ENCODE measurements at places on chromosomes 11 and 22.

DNA sequence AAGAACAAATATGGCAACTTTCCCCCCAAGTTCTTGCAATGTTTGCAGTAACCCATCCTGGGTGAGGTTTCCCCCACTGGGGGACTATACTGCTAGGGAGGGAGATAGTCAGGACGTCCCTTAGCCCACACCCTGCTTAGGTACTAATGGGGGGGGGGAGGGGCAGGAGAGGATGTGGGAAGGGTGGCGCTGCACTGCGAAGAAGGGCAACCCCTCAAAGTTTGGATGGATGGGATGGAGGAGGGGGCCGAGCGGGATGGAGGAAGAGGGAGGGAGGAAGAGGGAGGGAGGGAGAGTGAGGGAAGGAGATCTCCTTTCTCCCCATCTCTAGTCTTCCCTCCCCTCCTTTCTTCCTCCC lies 100.6 kb upstream of the HSD17B12 start:
- DNase-seq: no peak

GRCh38 chr22:36833073-36833472 lies 16.2 kb upstream of the PVALB start:
- DNase-seq: no peak

GRCh38 chr11:27233654-27234042 lies 129.4 kb downstream of the CCDC34 start:
- DNase-seq: no peak

DNA sequence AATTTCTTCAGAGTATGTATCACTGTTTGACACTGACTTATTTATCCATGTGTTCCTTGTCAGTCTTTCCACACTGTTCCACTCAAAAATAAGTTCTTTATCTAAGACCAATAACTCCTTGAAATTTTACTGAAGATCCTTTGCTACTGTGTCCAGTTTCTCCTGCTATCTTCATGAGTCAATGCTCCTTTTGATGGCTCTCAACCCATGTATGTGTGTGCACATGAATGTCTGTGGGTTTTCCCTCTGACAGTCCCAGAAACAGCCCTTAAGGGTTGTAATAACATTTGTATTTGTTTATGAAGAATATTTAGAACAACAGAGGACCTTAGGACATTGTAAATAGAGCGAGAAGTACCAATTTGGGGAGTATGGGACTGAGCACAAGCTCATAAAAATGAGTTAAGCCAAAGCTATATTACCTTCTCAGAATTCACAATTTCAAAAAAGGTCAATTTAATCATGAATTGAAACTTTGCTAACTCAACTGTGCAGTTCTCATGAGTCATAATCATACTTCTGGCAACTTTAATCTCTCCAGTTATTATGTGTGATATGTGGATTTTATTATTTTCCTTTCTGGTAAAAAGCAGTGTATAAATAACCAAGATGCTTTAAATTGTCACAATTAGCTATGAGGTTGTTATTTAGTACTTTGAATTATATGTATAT lies 533.6 kb downstream of the CNTN5 start:
- no peak for DNase-seq

GRCh38 chr11:110972640-110973039 lies 260.4 kb upstream of the ARHGAP20 start:
- DNase-seq: no peak

DNA sequence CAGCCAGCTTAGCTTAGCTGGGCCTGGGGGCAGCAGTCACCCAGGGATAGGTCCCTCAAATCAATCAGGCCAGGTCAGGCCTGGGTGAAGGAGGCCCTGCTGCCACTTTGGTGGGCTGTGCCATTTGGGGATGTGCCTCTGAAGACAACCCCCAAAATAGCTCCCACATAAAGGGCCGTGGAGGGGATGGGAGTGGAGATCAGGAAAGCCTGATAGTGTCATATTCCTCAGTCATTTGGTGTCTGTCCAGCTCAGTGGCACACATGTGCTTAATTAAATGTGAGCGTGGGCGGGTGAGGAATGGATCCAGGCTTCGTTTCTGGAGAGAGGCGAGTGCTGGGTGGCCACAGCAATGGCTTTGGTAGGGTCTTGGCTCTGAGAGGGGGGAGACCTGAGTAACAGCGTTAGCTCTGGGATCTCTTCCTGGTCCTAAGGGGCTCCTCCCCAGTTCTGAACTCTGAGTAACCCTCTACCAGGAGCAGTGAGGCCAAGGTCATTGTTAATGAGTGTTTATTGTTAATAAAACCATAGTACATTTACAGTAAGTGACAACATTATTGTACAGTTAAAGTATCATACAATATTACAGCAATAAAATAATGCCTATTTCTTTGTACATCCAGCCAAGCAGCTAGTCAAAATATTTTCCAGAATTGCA lies 45.2 kb downstream of the NAT10 start:
- DNase-seq: no peak

DNA sequence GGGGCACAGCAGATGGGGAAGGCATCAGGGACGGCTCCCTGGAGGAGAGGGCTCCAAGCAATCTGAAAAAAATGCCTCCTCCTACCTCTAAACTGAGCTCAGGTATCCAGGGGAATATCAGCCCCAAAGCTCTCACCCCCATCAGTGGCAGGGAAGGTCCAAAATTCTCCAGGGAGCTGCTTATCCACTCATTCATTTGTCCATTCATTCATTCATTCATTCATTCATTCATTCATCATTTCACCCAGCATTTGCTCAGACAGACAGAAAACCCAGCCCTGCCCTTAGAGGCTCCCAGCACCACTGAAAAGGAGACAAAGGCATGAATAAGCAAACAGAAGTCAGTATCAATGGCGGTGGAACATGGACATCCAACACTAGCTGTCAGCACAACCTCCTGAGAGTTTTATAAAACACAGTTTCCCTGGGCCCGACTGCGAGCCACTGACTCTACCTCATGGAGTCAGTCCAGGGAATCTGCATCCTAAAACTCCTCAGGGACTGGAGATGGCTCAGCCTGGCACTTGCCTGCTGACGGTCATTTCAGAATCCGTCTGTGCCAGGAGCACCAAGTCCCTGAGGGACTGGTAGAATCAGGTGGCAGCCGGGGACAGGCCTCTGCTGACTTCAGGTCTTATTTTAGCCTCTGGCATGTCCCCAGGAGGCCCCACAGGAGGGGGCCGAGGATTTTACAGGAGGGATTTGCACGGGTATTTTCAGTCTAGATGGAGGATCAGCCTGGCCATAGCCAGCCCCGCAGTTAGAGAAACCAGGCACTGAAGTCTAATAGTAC lies 164.6 kb downstream of the MN1 start:
- DNase-seq: no peak

- DNase-seq: no peak
These were observed 38.7 kb downstream of the TMEM45B start for GRCh38 chr11:129854232-129854805.

DNA sequence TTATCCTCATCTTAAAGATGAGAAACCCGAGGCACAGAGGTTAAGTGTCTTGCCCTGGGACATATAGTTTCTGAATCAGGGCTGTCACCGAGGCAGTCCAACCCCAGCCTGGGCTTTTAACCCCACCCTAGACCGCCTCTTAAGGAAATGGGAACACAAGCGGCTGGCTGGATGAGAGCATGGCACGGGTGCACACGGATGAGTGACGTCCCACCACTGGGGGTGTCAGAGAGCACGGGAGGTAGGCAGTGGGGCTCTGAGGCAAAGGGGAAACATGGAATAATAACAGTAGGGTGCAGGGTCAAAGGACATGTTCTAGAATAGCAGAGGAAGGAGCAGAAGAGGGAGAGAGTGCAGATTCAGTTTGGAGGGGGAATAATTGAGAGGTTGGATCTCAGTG lies 22.3 kb downstream of the PPFIBP2 start:
- no peak for DNase-seq

GRCh38 chr11:68206211-68206610 lies 6.9 kb downstream of the KMT5B start:
- DNase-seq: peak; percentile 34

- no peak for DNase-seq
These were observed at the start of gene GAB2 for GRCh38 chr11:78417175-78417887. TSS of gene GAB2 (minus strand) at chr11:78417820. CDS start at chr11:78417720, 100 bp downstream.

DNA sequence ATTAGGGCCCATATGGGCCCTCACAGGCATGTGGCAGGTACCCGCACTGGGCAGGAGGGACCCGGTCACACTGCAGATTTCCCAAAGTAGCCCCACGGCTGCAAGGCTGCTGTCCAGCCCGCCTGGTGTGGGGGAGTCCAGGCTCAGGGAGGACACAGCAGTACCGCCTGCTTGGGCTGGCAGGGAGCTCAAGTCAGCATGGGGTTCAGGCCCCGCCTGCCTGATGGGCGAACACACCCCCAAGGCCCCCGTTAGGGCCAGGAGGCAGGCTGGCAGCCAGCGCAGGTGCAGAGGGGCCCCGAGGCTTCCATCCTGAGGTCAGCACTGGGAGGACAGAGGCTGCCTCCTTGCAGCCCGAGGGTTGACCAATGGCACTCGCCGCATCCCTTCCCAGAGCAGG lies 5.5 kb downstream of the ZDHHC8 start:
- no peak for DNase-seq

DNA sequence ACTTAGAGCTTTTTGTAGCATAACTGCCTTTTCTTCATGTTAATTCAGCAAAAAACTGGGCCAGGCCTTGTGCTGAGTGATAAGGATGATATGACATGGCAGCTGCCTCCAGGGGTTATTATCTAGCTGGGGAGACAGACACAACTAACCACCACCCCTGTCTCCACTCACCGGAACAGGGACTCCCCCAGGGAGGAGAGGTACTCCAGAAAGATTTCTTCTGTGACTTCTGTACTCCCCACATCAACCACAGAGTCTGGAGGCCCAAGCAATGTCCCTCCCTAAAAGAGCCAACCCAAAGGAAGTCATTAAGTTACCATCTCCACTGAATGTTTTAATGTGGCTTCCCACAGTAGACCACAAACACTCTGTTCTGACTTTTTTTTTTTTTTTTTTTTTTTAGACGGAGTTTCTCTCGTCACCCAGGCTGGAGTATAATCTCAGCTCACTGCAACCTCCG lies 14.3 kb upstream of the PMM1 start:
- peak; percentile 58 for DNase-seq

DNA sequence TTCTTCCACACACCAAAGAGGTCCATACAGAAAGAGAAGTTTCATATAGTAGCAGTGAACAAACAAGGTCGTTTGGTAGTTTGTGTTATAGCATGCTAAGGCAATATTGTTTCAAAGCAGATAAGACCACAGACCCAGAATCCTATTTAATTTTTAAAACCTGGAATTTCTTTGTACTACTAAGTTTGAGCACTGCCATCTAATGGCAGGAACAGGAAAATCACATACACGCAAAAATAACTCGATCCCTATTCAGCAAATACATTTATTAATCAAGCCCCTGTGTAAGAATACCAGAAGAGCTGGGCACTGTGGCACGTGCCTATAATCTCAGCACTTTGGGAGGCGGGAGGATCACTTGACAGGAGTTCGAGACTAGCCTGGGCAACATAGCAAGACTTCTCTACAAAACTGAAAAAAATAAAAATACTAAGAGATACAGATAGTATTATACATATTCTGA lies 2.9 kb upstream of the BTBD10 start:
- no peak for DNase-seq

DNA sequence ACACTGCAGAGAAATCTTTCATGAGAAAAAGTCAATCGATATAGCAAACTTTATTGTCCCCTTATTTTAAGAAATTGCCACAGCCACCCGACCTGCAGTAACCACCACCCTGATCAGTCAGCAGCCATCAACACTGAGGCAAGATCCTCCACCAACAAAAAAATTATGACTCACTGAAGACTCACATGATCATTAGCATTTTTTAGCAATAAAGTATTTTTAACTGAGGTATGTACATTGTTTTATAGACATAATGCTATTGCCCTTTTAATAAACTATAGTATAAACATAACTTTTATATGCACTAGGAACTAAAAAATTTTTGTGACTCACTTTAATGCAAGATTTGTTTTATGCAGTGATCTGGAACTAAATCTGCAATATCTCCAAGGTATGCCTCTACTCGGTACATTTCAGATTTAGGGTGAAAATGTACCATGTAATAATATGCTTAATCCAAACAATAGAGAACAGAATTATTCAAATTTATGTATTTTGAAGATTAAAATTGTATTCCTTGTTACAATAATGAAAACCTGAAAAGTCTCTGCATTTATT lies 79.2 kb upstream of the CEP126 start:
- no peak for DNase-seq

DNA sequence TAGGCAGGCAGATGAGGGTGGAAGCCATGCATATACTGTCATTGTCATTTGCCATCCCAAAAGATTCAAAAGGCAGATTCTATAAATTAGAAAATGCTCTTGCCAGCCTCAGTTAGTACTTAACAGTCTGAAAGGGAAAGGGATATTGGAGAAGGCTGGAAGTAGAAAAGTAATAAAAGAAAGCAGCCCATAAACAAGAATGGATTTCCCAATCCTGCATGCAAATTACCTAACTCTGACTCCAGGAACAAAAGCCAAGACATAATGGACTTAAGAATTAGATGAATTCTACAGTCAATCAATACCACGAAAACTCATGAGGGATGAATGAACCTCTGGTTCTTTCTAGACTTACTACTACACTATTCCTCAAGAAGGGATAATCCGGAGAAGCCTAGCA lies 5.9 kb downstream of the PAK1 start:
- DNase-seq: no peak

DNA sequence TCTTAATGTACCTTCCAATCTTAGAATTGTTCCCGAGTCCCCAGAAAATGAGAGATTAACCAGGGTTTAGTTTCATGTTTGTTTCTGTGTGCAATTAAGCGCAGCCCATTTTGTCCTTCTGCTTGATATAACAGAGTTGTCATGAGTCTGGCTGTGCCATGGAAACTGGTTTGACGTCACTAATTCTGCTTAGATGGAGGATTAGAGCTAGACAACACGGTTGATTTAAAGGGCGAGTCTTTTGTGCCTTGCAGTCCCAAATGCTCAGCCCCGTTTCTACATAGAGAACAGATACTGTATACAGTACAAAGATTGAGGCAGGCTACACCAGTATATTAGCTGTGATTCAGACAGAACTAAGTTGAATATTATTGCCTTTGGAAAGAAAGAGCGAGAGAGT lies 45.5 kb upstream of the ALKBH3 start:
- DNase-seq: no peak

DNA sequence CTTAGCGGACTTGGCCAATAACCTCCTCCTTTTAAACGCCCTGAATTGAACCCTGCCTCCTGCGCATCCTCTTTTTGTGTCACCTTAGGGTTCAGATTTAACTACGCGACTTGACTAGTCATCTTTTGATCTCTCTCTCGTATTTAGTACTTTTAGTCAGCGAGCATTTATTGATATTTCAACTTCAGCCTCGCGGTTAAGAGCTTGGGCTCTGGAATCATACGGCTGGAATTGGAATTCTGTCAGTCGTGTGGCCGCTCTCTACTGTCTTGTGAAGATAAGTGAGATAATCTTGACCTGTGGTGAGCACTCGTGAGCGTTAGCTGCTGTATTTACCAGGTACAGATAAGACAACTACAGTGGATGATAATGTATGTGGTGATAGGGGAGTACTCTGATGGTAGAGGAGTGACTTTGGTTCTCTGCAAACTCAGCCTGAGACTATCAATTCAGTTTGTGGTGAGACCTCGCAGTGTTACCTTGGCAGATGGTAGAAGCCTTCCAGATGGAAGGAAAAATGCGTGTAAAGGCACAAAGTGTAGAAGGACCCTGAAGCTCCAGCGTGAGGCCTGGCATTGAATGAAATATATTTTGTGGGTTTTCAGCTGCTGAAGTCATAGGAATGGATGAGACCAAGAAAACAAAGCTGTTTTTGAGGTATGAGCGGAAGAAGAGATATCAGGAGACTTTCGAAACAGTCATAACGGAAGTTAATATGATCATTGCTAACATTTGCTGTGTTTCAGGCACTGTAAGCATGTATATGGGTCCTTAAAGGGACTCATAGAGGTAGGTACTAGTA lies 682 bp downstream of the ATM start:
- DNase-seq: no peak
